ENCODE measurements at places on chromosomes 7 and 10.

- no peak for DNase-seq
Measured at GRCh38 chr7:157501581-157501980, 164.8 kb downstream of the DNAJB6 start.

DNA sequence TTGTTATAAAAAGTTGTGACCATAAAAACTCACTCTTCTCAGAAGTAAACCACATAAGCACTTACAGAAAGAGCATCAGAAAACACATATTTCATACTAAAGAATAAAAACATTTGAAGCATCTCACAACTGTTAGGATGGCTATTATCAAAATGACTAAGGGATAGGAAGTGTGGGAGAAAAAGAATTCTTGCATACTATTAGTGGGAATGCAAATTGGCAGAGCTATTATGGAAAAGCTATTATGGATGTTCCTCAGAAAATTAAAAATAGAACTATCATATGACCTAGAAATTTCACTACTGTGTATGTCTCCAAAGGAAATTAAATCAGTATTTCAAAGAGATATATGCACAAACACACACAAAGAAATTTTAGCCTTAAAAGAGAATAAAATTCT is 25.2 kb upstream of the POT1 start:
- DNase-seq, result no peak

DNA sequence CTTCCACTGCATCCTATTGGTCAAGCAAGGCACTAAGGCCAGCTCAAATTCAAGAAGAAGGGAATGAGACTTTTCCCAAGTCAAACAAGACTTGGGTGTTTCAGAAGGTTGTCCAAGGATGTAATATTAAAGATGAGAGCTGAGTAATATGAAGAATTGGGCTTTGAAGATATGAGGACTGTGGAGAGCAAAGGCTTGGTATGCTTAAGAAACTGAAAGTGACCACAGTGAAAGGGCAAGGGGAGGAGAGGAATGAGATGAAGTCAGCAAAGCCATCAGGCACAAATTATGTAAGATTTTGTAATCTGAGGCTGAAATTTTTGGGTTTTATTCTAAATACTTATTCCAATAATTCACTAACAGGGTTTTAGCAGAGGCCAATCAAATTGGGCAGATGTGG is 38.6 kb upstream of the NPY start:
- no peak for DNase-seq

DNA sequence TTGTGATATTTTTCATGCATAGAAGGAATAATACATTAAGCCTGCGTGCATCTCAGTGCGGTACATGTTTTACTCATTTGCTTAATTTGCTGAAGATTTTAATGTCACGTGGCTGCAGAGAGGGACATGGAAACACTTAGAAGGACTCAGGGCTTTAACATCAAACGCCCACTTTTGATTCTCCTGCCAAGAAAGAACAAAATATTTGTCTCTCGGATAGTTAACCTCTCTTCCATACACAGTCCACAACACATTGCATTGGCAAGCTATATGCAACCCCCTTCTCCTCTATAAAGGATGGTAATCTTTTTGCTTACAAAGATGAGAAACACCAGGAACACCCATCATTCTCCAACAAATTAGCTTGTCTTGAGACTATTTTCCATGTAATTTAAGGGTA is 148.0 kb upstream of the NRP1 start:
- DNase-seq, result no peak

GRCh38 chr10:9081961-9082360 is 1027.5 kb downstream of the GATA3 start:
- DNase-seq, result no peak

GRCh38 chr10:71072131-71072822 is 140.1 kb upstream of the UNC5B start:
- DNase-seq, result no peak

- DNase-seq, result no peak
Measured at GRCh38 chr7:17126413-17127268, 171.8 kb upstream of the AHR start.

DNA sequence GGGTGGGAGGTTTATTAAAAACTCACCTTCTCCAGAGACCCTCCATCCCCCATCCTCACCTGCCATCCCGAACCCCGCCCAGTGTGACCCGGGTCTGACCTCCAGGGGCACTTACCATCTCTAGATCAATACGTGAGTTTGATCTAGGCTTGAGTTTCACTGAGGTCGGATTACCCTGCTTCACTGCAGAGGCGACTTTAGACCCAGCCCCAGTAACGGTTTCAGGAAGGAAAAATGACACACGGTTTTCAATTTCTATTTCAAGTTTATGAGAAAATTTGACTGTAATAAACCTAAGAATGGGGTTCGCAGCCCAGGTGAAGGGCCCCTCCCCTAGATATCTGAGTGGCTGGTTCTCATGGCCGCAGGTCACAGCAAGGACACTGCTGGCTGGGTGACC is 33.1 kb downstream of the RCC1L start:
- no peak for DNase-seq

- no peak for DNase-seq
Measured at GRCh38 chr7:159022238-159022993, 122.3 kb downstream of the VIPR2 start.

Measured in stimulated activated naive CD8-positive, alpha-beta T cell treated with anti-CD3 and anti-CD28 coated beads, Interleukin-15, Interleukin-2, amounts not matched to agents 100 U/mL and 50 U/mL, for 24 hours (primary cell).